ENCODE measurements at places on chromosomes 13 and 19.

DNA sequence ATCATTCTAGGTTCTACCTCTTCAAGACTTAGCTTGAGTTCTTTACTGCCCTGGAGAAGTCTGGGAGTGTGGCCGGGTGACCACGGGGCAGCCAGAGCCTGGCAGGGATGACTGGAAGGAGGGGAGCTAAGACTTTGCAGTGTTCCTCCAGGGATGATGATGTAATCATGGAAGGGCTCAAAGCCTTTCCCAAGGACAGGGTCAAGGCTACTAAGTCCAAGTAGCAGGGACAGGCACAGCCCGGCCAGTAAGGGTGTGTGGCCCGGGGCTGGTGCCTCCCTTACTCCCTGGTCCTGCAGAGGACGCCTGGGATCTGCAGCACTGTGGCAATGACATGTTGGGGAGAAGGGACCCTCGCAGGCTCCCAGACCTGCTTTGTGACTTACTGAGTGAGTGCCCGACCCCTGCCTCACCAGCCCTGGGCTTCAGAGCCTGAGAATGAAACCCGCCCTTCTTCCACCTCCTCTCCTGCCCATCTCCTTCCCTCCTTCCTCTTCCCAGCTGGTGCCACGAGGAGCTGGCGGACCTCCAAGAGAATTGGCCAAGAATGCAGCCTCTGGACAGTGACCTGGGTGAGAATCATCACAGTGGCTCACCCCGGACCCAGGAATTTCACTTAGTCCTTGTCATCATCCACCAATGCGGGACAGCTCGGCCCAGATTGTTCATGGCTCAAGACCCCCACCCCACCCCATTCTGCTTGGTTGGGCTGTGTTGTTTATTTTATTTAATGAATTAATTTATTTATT is 15.6 kb upstream of the FBXO17 start:
- no peak for DNase-seq

- DNase-seq, result no peak
These were observed 291.4 kb downstream of the DCLK1 start for GRCh38 chr13:35839806-35840205.

GRCh38 chr13:114115191-114115671 is 17.2 kb downstream of the RASA3 start:
- peak; percentile 53 for DNase-seq

DNA sequence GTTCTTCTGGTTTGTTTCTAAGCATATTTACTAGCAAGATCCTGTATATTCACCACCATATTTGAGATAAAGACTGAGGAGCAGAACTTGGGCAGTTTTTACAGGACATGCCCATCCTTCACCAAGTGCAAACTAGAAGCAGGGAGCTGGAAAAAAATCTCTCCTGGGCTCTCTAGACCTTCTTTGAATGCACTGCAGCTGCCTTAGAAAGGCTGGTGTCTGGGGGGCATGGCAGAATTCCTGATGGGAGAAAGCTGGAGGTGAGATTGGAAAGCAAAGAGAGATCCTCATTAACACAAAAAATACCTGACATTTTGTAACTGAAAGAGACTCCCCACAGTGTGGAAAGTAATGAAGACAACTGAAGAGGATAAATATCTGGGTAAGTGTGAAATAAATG is 1612.1 kb downstream of the OLFM4 start:
- no peak for DNase-seq

GRCh38 chr13:113630296-113630695 is 27.7 kb downstream of the ATP4B start:
- no peak for DNase-seq

GRCh38 chr19:51727349-51727880 is 3.6 kb upstream of the HAS1 start:
- DNase-seq, result no peak

DNA sequence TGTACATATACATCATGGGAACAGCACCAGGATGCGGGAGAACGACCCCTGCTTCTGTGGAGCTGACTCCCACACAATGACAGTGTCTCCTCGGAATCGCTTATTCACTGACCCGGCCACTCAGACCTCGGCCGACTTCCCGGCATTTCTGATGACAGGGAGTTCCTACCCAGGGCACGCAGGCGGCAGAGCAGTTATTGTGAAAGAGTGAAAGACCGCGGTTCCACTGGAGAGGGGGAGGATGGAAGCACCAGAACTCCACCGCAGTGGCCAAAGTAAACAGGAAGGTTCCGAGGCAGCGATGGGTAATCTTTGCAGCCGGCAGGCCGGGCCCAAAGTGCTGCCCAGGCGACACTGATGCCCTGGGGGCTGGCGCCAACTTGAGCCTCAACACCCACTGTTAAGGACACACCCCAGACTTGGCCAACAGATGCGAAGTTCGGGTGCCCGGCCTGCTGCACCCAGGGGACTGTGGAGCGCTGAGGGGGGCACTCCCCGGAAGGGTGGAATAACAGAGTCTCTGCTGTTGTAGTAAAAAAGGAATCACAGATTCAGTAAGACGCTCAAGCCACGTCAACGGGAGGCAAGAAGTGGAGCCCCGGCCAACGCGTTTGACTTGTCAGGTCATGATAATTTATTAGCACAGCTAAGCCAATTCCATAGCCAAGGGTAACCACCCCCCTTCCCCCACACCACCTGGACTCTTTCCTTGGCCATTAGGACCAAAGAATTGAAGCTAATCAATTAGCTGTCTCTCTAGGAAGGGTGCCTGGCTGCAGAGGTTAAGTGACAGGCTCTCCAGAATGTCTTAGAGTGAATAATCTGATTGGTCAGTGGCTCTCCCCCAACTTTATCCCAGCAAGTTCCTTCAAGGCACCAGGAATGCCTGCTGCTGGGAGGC is 5.8 kb downstream of the MLLT1 start:
- no peak for DNase-seq

DNA sequence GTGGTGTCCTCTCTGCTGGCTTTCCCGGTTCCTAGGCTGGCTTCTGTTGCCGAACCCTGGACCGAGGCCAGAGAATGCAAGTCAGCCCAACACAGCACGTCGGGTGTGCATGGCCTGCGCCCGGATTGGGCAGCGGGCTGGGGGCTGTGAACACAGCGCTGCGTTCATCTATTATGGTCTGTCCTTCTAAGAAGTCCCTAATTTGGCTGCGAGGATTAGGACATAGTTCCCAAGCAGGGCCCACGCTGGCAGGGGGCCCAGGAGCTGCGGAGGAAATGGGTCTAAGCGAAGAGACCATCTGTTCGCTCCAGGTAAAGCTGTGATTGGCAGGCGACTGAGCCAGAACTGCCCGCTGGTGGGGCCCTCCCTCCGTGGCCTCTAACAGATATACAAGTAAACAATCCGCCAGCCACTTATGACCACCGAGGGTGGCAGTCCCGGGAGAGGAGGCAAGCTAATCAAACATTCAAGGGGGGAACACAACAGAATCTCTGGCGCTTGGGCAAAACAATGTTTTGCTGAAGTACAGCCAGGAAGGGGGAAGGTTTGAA is 6.0 kb downstream of the SYCE2 start:
- no peak for DNase-seq

DNA sequence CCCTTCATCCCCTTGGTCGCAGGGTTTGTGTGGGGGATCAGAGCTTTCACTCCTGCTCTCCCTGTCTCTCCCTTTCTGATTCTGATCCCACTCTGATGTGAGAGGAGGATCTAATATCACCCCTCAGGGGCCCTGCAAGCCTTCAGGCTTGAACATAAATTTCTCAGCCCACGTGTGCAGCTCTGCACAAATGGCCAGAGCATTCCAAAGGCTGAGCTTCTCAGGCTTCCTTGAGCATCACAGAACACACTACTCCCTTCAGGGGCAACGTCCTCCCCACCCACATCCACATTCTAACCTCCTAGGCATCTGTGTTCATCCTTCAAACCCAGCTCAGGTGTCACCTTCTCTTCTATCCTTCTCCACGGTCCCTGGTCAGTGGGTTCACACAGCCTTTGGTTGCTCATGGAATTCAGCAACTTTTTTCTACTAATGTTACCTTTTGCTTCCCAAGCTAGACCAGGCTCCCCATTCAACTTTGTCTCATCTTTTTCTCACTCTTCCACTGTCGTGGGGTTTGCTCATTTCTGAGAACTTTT is 24.4 kb upstream of the DOCK9 start:
- DNase-seq, result no peak

- DNase-seq, result no peak
These were observed 233.5 kb downstream of the TUBA3C start for GRCh38 chr13:18948012-18948663.

GRCh38 chr19:4519172-4519496 is 848 bp upstream of the PLIN4 start:
- no peak for DNase-seq
